Activated T-cell treated with anti-CD3 and anti-CD28 coated beads for 24 hours (primary cell): ENCODE measurements at places on chromosomes 2 and 18.

GRCh38 chr2:23209059-23209458, 175.9 kb upstream of the KLHL29 start:
- no peak for DNase-seq

GRCh38 chr2:156294945-156295580, 37.5 kb downstream of the NR4A2 start:
- no peak for DNase-seq

DNA sequence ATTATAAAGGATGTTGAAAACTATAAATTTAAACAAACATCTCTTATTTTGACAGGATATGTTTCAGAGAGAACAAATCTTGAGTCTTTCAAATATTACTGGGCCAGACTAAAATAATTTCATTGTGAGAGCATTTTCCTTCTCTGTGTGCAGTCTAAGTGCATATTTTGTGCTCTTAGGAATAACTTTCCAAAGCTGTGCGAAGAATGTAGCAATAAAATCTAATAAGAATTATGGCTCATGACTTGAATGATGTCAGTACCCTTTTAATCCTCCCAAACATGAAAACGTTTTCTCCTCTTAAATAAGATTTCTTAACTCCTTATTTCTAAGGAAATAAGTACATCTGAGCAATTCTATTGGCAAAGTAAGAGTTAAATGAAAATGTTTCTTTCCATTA, 76.2 kb upstream of the EFEMP1 start:
- DNase-seq: no peak

GRCh38 chr2:108383146-108383830, 5.5 kb downstream of the SULT1C4 start:
- DNase-seq: no peak

- DNase-seq: no peak
These were observed 102.1 kb downstream of the MTCL1 start for GRCh38 chr18:8807488-8807805.

DNA sequence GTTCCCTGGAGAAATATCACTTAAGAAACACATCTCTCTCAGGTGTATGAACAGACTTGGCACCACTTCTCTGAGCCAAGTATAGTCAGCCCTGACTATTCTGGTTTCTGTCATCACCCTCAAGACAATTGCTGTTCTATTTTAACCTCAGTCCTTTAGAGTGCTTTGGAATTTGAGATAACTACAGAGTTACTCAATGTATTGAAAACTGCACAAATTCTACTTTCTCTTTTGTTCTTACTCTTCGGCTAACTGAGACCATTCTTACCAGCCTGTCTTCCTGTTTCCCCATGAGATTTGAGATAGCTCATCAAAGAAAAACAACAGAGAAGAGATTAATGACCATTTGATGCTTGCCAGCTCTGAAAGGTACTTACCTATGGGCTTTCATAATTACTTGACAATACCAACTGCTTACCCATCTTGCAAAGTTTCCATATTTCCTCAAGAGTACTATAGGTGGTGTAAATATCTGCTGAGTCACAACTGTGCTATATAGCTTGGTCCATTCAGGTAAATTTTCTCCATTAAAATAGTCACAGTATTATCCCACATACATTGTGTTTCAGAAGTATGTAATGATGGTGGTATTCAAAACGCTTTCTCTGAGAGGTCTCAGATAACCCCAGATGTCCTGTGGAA, 467.5 kb upstream of the CHST9 start:
- no peak for DNase-seq

DNA sequence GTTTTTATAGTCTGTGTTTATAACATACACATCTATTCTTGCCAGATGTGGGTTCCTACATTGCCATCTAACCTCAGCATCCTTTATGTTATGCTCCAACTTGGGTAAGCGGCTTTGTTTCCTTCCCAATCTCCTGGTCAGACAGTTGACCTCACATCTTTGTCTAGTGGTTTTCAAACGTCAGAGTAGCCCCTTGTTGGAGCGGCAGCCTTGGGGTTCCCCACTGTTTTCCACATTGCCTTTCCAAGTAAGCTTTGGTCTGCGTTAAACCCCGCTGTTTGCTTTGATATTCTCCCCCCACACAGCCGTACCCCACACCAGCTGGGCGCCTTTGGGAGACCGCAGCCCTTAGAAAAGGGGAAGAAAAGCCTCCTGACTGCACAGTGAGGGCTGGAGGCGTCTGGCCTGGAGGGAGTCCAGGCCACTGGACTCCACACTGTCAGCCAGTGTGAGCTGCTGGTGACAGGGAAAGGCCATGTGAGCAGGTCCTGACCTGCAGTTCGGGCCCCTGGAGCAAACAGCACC, 83.3 kb downstream of the MALT1 start:
- DNase-seq: no peak

DNA sequence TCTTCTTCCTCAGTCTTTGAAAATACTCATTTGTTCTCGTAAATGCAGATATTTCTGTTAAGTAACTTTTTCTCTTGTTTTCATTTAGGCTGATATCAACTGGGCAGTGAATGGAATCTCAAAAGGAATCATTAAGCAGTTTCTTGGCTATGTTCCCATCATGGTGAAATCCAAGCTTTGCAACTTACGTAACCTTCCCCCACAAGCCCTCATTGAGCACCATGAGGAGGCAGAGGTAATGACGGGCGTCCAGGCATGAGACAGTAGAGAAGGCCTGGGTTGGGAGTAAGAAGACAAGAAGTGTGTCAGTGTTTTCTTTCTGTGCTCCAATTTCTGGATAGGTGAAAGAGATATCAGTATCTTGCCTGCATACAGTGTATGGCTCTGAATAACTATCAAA, 5.1 kb downstream of the POLR1B start:
- no peak for DNase-seq

DNA sequence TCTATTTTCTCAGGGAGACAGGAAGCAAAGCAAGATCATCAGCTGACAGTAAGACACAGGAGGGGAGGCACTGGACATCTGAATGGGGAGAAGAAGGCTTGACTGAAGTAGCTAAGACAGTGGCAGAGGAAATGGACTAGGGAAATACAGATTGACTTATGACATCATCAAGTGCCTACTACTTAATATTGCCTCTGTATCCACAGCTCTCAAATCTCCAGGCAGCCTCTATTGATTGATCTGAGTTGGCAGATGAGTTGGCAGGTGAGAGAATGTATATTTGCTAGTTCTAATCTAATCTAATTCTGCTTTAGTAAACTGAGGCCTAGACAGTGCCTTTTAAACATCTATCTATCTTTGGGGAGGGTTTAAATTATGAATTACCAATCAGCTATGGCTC, 242.1 kb downstream of the SLC8A1 start:
- DNase-seq: no peak

DNA sequence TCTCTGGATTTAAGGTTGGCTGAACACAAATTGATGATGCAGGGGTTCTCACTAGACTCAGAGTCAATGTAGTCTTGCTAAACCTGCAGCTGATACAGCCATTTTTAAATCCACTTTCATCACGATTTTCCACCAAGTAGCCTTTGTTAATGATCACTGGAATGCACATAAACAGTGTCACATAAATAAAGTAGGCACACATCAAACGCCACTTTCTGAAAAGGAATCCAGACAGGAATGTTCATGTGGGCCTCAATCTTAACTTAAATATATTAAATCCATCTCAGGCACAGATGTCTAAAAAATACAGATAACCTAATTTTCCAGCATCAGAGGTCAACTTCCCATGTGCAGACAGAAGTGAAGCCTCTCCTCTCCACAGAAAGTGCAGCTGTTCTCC, 58.3 kb downstream of the LAMA1 start:
- DNase-seq: no peak

DNA sequence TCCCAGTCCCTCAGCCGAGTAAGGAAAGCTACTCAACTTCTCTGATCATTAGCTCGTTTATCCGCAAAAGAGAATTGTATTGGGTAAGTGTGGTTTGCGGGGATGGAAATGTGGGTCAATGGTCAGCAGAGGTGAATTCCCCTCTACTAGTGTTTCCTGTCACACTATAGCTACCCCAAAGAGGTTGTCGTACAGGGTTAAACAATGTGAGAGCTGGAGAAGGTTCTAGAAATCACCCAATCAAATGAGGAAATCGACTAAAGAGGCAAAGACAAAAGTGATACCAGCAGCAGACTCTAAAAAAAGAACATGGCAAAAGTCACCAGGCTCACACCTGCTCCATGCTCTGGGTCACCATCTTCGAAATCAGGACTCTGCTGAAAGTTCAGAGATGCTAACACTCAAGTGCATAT, 144.7 kb upstream of the ITGA4 start:
- DNase-seq: no peak

DNA sequence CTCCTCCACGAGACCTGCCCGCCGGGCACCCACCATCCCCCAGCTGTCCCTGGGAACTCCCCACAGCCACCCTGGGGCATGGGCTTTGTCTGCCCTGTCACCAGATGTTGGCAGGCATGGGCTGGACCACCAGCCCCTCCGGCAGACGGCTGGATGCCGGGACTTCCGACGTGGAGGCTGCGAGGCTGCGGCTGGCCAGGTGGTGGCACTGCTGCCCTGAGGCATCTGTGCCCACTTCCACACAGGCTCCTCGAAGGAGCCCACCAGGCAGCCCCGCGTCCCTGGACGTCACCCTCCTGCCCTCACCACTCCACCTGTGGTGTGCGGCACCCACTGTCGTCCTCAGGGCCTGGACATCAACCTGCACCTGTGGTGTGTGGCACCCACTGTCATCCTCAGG, 319.9 kb upstream of the SALL3 start:
- DNase-seq: no peak

DNA sequence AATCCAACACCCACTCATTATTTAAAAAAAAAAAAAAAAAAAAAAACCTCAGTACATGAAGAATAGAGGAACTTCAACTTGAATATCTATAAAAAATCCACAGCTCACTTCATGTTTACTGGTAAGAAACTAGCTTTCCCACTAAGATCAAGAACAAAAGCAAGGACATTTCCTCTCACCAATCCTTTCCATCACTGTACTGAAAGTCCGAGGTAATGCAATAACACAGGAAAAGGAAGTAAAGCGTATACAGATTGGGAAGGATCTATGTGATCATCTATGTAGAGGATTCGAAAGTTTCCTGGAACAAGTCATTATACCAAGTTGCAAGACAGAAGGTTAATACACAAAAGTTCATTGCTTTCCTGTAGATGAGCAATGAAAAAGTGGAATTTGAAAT, 63.2 kb downstream of the ROCK2 start:
- DNase-seq: no peak

DNA sequence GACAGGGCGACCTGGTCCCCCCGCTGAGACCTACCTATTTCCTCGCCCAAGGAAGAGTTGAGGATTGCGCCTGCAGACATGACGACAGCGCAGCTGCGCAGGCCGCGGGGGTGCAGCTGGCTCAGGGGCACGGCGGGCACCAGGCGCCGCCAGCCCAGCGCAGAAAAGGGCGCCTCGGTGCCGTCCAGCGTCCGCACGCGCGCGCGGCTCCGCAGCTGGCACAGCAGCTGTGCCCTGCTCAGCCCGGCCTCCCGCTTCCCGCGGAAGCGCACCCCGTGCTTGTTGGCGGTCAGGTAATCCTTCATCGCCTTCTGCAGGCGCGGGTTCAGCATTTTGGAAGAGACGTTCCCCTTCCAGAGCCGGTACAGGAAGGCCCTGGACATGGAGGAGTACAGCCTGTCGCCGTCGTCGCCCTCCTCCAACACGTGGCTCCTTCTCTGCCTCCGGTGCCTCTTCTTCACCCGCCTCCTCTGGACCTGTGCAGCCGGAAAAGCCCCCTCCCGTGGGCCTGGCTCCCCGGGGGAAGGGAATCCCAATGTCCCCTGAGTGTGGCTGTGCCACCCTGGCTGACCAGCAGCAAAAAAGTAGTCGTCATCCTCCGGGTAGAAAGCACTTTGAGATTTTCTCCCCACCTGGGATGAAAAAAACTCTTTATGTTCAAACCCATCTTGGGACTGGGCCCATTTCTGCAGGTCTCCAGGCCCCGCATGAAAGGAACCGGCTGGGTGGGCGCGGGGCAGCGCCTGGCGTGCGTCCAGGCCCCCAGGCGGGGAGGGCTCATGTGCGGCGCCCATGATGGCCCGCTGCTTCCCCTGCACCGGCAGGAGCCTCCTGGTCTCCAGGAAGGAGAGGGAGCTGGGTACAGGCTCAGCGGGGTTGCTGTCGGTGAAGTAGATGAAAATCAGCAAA, 42.7 kb downstream of the ST6GAL2 start:
- DNase-seq: no peak

DNA sequence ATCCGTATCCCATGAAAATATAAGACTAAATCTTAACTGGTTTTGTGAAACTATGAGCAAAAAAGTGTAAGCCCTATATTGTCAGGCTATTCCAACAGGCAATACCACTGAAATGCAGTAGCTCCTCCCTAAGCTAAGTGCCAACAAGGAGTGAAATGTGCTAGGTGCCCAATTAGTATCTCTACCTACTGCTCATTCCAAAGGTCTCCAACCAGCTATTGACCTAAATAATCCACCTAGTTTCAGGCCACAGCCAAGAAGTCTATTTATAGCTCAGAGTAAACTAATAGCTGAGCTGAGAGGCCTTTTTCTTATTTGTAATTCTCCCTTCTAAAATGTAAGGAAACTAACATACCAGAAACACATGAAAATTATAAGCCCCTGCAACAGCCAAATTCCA, 482.2 kb downstream of the DCC start:
- DNase-seq: no peak

GRCh38 chr2:47321411-47322031, 81.4 kb upstream of the MSH2 start:
- no peak for DNase-seq

GRCh38 chr2:133674066-133674432, 105.8 kb upstream of the NCKAP5 start:
- no peak for DNase-seq

GRCh38 chr18:47632970-47633635, 297.4 kb downstream of the SMAD2 start:
- no peak for DNase-seq
